ENCODE measurements at places on chromosomes 4 and X.

GRCh38 chr4:28776004-28776403, 1915.4 kb downstream of the STIM2 start:
- DNase-seq = no peak

GRCh38 chr4:175874306-175874705, 62.2 kb upstream of the GPM6A start:
- no peak for DNase-seq

DNA sequence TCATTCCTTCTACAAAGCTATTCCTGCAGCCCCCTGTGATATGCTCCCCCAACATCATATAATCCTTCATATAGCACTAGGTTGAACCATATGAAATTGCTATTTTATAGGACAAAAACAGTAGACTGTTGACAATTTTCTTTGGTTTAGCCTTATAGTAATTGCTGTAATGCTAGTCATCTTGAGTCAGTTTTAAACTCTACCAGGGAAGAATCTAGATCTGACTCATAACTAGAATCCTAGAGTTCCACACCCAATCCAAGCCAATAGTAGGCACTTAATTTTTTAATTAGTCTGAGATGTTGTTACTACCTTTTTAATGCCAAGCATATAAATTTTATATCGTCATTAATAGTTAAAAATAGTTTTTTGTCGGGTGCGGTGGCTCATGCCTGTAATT, 136.8 kb downstream of the CHRNA9 start:
- no peak for DNase-seq

DNA sequence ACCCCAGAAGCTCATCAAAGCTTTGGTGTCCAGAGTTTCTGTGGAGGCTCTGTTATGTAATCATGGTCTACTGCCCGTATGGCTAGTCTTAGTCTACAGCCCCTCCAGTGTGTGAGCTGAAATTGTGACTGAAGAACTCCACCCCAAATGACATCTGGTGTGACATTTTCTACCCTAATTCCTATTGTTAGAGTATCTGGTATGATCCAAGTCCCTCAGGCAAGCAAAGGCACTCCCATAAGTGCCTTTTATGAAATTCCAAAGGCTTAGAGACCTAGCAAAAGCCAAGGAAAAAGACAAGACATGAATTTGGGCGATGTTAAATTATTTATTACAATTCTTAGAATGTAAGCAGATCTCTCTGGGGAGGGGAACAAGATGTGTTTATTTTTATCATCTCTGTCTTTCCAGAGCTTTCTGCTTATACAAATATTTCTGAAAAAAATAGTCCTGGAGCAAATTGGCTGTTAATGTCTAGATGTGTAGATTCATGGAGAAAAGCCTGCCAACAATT, 417.4 kb downstream of the CCSER1 start:
- no peak for DNase-seq

DNA sequence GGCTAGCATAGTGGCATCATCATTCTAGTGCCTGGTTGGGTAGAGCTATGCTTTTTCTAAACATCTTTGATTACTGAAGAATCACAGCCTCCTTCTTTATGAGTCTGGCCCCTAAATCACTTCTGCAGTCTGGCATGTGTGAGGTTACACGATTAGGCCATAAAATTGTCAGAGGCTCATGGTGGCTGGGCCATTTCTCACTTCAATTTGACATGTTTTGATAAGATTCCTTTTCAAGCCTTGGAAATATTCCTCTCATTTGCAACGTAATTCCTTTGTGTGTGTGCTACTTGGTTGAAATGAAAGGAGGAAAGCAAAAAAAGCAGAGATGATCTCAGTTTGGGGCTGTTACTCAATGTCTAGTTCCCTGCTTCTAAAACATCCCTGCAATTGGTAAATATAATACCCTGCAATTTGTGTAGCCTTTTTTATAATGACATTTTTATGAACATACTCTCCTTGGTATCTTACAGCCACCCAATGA, 6.2 kb downstream of the CCKAR start:
- DNase-seq = no peak

GRCh38 chr4:16263056-16263455, 36.8 kb upstream of the TAPT1 start:
- DNase-seq = no peak

DNA sequence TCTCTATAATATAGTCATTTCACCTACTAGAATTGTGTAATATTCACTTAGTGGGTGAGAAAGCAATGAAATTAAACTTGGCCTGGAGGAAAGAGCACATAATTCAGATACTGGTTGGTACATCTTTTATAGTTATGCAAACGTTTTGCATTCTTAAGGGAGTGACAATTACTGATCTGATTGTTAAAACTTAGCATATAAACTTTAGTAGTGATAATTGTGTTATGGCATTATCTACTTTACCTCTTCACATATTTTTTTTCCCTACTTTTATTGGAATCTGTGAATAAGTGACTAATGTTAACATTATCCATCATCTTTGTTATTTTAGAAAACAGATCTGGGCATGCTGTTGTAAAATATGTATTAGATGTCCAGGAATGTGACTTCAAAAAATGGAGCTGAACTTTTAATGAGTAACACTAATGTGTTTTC, 217.4 kb upstream of the GIMD1 start:
- DNase-seq = no peak

- no peak for DNase-seq
These were observed 231.3 kb upstream of the CT83 start for GRCh38 chrX:116694046-116694445.

DNA sequence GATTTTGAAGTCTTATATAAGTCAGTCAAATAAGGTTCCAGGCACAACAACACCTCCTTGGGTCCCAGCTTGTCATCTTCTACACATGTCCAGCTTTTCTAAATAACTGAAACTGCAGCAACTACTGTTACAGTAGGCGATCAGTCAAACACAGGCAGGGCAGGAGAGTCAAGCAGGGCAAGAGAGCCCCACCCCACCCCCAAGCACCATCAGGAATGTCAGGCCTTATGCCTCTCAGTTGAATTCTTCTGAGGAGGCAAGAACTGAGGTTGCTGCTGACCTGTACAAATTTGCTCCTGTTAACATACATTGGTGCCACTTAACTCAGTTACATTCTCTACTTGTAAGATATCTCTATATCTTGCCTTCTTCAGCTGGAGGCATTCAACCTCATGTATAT, 608.8 kb upstream of the PCDH10 start:
- no peak for DNase-seq

DNA sequence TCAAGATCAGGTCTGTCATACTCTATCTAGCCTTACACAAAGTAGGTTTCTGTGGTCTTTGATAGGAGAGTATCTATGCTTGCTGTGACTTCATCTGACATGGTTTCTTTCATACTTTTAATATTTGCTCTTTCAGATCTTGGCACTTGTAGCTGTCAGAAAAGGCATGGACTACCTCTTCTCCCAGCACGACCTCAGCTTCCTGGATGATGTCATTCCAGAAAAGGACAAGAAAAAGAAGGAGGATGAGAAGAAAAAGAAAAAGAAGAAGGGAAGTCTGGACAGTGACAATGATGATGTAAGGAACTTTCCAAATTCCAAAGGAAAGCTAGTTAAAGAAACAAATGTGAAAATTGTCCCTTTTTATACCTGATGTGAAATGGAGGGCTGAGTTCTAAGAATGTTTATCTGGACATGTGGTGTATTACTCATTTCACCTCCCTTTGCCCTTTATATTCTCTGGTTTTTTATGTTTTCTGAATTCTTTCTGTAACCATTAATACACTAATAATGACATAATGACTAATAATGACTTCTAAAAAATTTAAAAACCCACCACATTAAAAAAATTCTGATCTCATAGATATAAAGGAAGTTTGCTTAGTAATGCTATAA, 221.2 kb downstream of the SLC4A4 start:
- DNase-seq = no peak

GRCh38 chrX:7730071-7730470, 112.9 kb upstream of the VCX start:
- no peak for DNase-seq

DNA sequence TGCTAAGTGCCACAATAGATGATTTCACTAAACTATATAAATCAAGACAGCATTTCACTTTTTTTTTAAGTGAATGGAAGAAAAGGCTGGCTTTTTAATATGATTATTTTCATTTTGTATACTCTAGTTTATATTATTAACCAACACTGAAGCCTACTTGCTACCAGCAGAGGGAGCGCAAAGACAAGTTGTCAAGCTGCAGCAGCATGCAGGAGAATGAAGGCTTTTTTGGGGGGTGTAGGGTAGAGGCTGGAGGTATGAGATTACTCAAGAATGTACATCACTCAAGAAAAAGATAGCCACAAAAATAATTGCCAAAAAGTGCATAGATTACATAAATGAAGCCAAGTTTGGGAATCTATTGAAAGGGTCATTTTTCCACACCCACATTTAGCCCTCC, 519.5 kb downstream of the FGF13 start:
- peak; percentile 33 for DNase-seq

DNA sequence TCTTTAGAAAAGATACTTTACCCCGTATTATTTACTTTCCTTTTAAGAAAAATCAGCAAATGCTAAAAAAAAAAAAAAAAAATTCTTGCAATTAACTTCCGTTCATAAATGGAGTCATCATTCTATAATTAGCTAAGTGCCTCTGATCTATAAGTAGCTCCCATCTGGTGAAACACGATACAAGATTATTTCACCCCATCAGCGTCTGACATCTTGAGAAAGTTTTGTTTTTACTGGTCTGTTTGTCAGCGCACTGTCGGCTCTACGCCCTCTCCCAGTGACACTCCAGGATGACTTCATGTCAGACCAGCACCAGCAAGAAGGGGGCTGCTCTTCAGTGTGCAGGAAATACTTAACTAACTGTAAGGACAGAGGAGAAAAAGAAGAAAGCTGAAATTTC, 108.3 kb downstream of the AFAP1 start:
- DNase-seq = peak; percentile 5

DNA sequence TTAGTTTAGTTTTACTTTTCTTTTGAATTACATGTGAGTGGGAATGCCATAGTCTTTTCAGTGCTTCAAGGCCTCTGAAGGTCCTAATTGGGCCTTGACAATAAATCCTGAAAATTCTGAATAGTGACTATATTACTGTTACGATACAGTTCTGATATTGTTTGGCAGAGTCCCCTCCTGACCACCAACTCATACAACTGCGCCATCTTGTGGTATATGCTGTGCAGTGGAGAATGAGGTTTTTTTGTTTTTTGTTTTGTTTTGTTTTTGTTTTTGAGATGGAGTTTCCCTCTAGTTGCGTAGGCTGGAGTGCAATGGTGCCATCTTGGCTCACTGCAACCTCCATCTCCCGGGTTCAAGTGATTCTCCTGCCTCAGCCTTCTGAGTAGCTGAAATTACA, 56.6 kb upstream of the CHRDL1 start:
- DNase-seq = peak; percentile 9

DNA sequence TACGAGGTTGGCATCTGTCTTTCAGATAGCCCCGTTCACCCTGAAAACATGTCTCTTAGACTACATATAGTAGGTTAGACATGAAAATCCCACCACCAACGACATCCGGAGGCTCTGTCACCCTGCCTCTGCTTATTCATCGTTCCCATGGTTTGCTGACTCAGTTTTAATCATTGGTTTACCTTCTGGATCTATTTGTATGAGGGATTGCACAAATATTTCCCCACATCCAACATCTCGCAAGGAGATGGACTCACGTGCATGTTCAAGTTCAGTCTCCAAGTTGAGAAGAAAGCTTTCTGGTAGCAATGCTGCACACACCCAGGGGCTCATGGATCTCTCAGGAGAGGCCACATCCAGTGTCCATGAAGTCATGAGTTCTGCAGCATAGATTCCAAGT, 10.8 kb downstream of the CETN2 start:
- DNase-seq = no peak

DNA sequence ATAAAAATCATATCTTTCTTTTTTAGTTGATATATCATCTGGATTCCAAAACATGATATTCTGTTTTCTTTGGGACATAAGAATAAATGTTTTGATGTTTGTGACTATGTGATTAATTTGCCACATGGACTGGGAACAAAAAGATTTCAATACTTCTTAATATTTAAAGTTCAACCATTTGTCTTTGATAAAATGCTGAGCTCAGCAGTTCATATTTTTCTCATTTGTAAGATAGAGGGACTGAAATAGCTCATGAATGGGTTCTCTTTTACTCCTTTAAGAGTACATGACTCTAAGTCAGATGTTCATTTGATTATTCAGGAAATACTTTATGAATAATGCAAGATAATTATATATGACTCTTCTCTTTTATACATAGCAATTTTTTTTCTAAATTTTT, 205.9 kb upstream of the FAM47A start:
- DNase-seq = no peak

DNA sequence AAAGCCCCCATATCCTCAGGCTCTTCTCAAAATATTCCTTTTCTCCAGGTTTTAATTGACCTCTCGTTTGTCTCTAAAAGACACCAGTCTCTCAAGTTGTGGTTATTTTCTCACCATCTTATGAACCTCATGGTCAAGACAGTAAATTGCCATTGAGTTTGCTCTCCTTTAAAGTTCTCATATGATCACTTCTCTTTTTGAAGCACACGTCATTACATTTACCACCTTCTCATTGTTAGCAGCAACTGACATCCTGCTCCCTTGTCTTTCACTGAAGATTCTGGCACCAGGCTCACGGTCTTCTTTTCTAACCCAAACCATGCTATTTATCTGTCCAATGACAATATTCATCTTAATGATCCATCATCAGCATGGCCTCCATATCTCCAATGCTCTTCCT, 324.2 kb downstream of the TMA16 start:
- no peak for DNase-seq

DNA sequence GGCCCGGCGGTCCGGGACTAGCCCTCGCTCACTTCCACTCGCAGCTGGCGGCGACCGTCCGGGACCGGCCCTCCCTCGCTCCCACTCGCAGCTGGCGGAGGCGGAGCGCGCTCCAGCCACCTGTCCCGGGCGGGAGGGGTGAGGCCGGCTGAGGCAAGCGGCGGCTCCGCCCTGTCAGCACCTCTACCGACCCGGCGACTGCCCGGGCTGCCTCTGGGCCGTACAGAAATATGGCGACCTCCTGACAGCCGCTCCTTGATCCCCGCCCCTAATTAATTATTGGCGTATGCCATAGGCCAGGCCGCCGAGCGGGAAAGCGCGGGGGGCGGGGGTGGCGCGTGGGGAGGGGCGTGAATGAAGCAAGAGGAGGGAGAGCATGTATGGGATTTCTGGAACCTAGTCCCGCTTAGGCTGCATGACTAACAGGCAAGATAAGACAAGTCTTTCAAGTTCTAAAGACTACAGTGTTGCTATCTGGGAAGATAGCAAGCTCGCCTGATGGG, at the start of gene MORC4:
Gene MORC4, minus strand, starts transcription at position 200 of the 503 bp plus-strand sequence. CDS start 243 bp downstream, outside the sequence.
- no peak for DNase-seq

DNA sequence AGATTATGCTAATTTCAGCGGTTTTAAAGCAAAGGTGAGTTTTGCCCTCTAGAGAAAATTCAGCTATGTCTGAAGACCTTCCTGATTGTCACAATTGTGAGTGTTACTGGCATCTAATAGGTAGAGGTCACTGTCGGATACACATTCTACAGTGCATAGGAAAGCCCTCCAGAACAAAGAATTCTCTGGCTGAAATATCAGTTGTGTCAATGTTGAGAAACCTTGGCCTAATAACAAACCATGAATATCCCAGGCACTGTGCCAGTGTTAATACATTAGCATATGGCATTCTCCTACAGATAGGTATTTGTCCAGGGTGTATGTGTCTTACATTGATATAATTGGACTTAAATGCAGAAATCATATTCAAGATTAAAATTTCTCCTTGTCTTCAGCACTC, 294.3 kb downstream of the FSTL5 start:
- no peak for DNase-seq
